Femur (tissue), 1 donor: ENCODE measurements at places on chromosomes 16 and 17.
A peak's percentile ranks its signal among the peaks of the same experiment; 100 is the strongest.

DNA sequence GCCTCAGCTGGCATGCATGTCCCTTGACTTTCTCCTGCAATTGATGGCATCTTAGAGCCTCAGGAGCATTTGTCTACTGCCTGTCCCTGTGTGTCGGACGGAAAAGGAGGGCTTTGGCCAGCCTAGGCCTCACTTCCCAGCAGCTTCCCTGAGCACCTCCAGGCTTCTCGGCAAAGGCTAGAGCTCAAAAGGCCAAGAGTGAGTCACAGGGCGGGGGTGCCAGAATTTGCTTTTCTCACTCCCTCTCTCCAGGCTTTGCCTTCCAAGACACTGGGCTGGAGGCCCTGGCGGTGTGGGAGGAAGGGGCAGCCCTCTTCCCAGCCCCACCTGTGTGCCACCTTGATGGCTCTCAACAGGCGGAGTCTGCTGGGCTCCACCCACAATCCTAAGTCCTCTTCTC is 107.3 kb upstream of the MAF start:
- DNase-seq = peak; percentile 66

DNA sequence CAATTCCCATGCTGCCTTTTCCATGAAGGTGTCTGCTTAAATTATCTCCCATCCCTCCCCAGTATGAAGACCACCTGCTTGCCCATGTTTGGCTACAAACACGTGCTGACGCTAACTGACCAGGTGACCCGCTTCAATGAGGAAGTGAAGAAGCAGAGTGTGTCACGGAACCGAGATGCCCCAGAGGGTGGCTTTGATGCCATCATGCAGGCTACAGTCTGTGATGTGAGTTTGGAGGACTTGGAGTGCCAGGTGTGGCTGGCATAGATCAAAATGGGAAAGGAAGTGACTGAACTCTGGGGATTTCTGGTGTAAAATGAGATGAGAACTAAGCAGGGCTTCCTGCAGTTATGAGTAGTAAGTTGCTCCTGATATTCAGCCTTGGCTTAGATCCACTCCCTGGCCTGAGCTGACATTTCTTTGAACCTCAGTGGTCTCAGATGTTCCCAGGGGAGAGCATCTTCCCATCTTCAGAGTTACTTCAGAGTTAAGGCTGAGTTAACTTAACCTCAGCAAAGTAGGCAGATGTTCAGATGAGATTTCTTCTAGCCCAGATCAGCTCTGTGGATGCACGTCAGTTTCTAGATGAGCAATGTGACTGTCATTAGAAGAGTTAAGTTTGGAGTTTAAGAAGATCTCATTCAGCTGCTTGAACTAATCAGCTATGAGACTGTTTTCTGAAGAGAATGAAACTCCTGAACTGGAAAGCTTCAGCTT is 32.7 kb downstream of the ITGB3 start:
- DNase-seq = no peak

DNA sequence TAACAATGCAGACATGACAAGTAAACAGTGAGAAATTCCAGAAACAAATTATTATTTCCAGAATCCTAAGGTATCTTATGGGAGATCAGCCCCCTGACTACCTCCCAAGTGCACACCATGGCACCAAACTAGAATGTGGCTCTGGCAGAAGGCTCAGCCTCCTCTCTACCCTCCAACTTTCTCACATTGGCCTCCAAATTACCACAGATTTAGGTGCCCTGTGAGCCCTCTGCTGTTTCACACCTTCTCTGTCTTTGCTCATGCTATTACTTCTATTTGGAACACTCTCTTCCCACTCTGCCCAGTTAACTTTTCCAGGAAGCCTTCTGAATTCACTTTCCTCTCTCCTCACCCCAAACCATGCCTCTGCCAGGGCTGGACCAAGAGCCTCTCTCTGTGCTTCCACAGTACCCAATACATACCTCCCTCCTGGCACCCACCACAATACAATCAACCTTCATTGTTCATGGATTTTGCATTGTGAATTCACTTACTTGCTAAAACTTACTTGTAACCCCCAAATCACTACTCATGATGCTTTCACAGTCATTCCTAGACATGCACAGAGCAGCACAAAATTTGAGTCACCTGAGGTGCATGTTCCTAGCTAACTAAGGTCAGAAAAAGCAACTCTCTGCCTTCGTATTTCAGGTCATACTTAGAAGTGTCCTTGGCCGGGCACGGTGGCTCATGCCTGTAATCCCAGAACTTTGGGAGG is 31.4 kb downstream of the SMG6 start:
- no peak for DNase-seq

DNA sequence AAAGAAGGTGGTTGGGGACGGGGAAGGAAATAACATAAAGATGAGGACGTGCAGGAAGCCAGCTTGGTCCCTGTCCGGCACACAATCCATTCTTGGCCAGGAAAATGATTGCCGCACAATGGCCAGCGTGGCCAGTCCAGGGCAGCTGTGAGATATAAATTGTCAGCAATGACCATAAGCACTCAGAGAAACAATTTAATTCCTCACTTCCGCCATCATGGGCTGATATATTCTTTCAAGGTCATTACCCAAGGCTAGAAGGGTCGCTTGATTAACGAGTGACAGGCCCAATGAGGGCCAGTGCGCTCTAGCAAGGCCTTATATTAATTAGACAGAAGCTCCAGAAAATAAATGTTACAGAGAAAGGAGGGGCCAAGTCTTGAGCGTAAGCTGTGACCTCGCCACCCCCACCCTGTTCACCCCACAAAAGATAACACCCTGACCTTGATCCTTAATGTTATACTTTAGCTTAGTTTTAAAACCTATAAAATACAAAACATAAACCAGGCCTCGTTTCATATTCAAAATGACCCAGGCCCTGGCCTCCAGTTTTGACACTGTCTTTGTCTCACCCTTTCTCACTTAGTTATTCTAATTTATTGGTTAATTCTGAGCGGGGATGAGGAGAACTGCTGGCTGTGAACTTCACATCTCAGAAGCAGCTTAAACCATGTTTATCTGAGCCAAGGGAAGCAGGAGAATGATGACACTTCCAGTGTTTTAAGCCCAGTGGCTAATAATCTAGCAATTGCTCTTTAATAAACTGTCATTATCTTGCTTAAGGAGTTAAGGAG is 478.3 kb upstream of the ZFHX3 start:
- no peak for DNase-seq

DNA sequence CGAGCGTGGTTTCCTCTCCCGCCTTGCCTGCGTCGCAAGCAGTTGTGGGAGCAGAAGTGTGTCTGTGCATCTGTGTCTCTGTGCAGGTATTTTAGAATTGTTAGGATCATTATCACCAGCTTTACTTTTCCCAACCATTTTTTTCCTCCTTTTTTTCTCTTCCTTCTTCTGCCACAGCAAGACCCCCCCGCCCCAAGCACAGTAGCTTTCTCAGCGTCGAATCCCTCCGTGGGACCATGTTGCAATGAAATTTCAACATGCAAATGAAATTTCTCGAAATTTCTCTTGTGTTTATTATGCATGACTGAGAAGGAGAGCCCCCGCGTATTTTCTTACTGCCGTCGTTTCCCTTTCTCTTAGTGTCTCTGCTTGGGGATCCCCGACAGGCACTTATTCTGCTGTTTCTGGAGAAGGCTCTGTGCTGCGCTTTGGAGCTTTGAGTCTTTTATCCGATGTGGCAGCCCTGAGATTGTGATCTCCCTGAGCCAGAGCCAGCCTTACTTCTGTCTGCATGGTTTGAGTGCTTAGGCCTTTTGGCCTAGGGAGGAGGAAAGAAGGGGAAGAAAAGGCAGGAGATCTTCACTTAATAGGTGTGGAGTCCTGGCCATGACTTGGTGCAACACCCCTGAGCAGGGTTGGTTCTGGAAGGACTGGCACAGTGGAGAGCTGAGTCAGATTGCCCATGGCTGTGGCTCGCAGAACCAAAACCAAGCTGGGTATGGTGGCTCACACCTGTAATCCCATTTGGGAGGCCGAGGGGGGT is 5.0 kb downstream of the ARMC7 start:
- DNase-seq = no peak

GRCh38 chr16:53955221-53955875 is 251.4 kb downstream of the FTO start:
- no peak for DNase-seq

DNA sequence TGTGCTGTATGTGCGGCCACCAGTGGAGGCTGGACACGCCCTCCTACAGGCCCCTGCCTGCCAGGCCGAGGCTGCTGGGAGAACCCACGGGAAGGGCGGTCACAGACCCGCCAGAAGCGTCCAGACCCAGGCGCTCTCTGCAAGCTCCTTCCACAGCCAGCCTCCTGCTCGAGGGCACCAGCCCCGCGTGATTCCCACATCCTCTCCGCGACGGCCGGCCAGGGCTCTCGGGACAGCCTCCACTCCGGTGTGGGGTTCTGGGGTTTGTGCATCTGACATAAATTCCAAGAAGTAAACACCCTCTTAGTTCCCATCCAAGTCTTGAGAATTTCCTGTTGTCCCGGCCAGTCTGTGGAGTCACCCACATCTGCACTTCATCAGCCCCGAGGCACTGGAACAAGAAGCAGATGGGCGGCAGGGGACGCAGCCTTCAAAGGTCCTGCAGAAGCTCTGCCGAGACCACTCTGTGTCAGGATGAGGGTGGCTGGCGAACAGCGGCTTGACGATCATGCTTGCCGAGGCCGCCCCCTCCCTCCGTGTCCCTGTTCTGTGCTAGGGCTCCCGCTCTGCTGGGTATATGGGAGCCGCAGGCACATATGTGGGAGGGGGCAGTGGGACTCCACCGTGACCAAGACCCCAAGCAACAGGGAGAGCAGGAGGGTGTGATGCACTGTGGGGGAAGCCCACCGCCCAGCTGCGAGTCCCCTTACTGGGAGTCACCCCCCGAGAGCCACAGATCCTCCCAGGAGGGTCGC is 2.4 kb upstream of the TMEM204 start:
- DNase-seq = peak; percentile 79

- no peak for DNase-seq
Measured at GRCh38 chr16:57643147-57643874, 14.9 kb downstream of the ADGRG1 start.

- DNase-seq = peak; percentile 83
Measured at GRCh38 chr17:76687298-76688164, 23.2 kb downstream of the MXRA7 start.
